ENCODE measurements at places on chromosomes 2 and 18.

GRCh38 chr2:108921096-108922030, 67.7 kb downstream of the EDAR start:
- DNase-seq: no peak

- no peak for DNase-seq
Observed at GRCh38 chr2:153005071-153005730, 286.8 kb downstream of the ARL6IP6 start.

DNA sequence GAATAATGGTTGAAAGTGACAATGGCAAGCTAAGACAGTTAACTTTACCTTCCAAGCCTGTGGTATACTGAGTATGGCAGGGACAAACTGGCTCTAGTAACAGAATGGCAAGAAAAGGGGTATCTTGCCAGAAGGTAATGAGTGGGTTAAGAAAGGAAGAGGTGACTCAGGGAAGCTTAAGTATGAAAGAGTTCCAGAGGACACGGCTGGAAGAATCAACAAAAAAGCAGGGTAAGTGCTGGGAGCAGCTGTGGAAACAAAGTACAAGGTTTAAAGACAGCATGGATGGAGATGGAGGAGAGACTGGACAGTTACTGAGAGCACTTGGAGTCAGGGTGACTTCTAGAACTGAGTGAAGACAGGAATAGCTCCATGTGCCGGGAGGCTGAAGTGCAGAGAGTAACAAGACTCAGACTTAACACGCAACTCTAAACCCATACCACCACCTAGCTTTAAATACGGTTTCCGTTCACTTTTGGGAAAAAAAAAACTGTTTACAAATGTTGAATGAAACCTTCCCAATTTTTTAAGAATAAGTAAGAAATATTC, 69.0 kb downstream of the REV1 start:
- DNase-seq: no peak

DNA sequence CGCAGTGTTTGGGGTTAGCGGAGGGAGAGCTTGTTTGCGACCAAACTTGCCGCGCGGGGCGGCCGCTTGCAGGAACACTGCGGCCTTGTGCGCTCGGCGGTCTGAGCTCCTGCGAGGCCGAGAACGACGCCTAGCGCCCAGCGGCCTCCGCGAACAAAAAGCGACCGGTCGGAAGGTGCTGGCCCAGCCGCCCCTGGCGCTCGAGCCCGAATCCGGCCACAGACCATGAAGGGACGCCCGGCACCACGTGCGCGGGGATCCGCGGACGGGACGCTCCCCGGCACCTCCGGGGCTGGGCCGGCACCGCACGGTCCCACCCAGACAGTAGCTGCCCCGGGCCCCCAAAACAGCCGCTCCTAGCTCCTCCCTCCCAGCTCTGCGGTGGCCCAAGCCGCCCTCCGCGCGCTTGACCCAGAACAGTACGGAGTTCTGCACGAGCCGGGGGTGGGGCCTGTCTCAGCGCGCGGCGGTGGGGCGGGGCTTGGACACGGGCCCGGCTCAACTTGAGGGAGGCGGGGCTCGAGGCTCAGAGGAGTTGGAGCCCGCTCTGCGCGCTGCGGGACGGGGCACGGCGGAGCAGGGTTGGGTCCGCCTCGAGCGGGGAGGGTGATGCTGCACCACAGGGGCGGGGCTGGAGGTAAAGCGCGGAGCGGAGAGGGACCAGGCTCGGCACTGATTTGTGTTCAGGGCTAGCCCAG, 664 bp upstream of the IMPA2 start:
- DNase-seq: peak; percentile 97

DNA sequence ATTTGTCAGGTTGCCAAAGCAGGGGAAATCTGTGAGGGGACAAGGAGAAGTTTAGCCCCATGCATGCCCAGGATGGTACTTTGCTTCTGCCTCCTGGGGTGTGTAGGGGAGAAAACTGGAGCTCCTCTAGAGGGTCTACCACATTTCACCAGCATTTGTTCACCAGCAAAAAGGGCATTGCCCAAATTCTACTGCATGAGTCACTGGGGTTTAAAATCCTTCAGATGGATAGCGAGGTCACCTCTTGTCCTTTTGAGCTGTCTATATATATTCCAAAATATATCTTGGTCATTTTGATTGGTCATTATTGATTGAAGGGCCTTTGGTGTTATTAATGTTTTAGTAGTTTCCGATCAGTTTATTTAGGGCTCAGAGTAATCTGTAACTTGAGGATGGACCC, 18.7 kb downstream of the FHOD3 start:
- DNase-seq: no peak

DNA sequence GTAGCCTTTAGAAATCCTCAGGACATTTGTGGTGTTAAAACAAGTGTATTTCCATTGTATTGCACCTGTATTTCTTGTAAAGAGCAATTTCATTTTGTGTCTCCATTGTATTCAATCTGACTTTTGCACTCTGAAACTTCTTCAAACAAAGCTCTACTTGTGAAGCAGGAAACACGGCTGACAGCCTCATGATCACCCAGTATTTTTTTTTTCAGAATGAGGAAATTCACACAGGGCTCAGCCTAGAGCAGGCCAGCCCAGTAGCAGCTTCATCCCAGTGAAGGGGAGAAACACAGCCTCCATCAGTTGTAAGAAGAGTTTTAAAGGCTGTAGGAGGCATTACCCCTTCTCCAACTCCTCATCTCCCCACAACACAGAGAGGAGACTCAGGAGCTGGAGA, 175.9 kb upstream of the KLHL29 start:
- DNase-seq: no peak

GRCh38 chr2:231554748-231555545, 24.7 kb upstream of the NMUR1 start:
- DNase-seq: no peak

DNA sequence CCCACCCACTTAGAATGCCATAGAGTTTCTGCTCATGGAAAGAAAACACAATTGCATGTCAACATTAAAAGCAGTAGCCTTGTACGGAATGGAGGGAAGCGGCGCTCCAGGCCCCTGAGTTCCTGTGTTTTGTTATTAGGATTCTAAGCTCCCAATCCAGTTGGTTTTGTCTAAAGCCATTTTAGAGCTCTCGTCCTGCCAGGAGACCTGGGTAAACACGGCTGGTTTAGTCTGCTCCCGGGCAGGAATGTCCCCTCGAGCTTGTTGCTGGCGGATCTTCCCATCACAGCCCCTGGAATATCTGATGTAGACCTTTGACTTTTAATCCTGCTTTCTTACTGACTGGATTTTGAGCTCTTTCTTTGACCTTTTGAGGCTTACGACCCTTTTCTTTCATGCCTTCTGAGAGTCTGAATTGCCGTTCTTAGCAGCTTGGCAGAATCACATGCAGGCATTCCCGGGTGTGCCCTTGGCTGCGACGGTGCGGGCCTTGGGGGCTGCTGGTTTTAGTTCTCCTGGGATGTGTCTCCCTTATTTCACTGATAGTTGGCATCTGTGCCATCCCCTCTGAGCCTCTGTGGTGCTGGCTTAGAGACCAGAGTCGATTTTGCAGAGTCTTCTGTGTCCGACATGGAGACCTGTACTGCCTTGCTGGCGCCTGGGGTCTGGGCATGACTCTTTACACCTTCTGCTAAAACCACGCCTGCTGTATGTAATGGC, 25.4 kb downstream of the GREB1 start:
- no peak for DNase-seq

- DNase-seq: no peak
Observed at GRCh38 chr2:126154256-126154785, 501.6 kb upstream of the GYPC start.

DNA sequence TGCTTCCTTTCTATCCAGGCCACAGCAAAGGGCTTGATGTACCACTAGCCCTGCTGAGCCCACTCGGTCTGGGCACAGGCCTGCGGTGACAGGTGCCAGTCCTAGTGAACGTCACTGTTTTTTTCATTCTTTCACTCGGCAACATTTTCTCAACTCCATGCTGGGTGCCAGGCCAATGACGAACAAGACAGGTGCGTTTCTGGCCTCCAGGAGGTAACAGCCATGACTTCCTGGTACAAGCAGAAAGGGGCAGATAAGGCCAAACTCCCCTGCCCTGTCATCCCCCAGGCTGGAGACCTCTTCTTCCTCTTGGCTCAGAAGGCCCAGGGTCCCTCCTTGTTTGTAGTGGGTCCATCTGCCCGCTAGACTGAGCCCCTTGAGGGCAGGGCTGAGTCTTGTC, 55.7 kb upstream of the OTOF start:
- DNase-seq: no peak

DNA sequence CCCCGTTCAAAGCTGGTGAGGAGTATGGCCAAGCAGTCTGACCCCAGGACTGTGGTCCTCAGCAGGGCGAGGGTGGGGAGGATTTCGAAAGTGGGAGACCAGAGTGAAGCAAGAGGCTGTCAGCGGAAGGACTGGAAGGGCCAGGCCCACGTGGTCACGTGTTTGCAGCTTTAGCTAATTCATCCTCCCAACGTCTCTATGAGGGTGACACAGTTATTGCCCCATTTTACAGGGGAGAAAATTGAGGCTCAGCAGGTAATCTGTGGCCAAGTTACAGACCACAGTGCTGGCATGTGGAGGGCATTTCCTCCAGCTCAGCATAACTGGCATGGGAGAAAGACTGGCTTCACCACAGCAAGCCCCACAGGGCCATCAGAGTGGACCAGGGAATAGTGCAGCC, 45.4 kb upstream of the LTBP1 start:
- no peak for DNase-seq

DNA sequence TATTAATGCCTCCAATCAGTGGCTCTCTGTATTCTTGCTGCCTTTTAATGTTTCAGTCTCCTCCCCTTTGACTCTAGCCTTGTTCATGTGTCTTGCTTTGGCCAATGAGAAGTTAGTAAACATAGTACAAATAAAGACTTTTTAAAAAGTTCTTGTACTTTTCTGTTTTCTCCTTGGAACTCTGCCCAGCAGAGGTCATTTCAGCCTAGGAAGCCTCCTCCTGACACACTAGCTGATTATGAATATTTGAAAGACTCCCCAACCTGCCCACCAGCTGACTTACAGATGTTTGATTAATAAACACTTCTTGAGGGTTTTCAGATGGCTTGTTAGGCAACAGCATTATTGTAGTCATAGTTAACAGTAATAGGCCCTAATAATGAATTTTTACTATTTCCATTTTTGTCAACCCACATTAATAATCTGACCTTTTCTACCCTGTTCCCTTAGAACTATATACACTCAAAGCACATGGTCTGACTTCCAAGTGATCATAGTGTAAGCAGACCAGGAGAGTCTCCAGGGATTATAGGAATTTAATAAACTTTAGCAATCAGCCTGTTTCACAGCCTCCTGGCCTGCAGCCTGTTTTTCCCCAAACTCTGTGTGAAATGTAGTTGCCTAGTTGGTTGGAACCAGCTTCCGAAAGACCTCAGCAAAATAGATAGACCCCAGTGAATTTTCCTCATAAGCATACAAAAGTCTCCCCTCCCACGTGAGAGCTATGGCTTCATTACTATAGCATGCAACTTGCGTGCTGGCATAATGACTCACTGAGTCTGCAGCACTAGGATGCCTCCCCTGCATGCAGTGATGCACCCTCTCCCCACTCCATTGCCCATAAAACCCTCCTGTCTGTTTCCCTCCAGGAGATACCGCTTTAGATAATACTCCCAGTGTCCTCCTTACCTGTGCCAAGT, 670.7 kb upstream of the ZNF804A start:
- no peak for DNase-seq

DNA sequence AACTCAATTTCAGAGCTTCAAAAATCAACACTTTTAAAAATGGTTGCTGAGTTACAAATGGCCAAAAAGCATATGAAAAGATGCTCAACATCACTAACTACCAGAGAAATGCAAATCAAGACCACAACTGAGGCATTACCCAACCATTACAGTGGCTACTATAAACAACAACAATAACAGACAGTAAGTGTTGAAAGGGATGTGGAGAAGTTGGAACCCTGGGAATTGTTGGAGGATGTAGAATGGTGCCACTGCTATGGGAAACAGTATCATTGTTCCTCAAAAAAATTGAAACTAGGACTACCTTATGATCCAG, 173.3 kb upstream of the SPRED2 start:
- no peak for DNase-seq

- DNase-seq: no peak
Observed at GRCh38 chr18:22224339-22224738, 55.0 kb downstream of the GATA6 start.

DNA sequence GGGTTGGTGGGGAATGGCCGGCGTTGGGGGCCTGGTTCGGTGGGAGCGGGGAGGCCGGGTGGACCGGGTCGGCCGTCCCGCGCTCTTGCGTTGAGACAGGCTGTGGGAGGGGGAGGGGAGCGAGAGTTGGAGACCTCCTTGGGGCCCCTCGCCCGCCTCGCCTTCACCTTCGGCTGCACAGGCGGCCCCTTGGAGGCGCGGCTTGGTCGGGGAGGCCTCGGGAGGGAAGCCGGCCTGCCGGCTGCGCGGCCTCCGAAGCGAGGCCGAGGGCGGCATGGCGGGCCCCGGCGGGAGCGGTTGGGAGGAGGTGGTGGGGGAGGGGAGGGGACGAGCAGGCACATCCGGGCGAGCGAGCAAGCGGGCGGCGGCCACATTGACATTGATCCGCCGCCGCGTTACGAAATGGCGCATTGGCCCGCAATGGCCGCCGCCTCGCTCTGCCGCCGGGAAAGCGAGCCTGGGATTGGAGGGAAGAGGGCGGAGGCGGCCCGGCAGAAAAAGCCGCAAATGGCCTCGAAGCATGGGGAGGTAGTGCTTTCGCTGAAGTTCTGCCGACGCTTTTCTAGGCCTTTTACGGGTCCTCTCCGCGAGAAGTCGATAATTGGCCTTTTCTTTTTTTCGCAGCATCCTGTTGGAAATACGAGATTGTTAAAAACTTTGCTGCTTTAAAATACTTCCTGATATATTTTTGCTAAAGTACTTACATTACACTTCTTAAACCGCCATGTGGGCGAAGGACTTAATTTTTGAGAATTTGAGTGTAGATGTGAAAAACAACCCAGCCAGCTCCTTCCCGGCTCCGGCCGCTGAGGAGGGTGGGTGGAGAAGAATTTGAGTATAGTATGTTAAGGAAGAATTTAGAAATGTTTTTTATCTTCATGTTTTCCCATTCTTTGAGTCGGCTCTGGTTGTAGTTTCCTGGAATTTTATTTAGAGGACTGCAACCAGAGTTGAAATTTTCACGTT, 580 bp downstream of the HNRNPA3 start:
- peak; percentile 90 for DNase-seq

DNA sequence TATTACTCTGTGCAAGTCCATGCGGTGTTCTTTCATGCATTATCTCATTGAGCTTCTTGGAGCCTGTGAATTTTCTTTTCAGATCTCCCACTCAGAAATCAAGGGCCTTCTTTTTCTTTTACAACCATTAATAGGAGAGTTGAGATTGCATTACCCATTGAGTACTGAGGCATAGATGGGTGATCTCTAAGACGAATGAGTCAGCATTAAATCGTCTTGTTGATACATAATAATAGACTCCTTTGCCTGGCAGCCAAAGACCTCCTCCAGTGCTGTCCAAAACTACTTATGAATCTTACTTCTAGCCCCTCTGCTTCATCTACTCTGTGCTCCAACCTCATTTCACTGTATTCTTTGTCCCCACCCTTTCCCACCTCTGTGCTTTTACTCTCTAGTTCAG, 180.5 kb downstream of the AGPS start:
- no peak for DNase-seq

DNA sequence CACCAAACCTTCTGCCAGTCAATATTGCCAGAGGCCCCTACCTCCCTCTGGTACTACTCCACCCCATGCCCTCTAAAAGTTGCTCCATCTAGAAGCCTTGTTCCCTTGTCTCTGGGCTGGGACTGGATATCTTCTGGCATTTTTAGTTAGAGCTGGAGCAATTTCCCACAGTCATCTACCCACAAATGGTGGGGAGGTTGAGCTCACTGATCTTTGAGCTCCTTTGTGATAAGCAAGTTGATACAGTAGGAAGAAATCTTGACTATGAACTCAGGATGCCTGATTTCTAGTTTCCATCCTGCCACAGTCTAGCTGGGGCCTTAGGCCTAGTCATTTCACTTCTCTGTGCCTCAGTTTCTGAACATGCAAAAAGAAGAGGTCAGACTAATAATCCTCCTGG, 155.0 kb downstream of the MAIP1 start:
- no peak for DNase-seq

GRCh38 chr2:23286758-23287704, 97.9 kb upstream of the KLHL29 start:
- no peak for DNase-seq

Measured in stimulated activated CD4-positive, alpha-beta T cell treated with anti-CD3 and anti-CD28 coated beads, Interleukin-15, amount 100 ng/mL, for 48 hours (primary cell).